CD8-positive, alpha-beta memory T cell (primary cell): ENCODE measurements at places on chromosomes 12 and 14. TPM values are rescaled to one million over a fixed set of nuclear protein-coding genes. Genes with fewer than 3 reads are reported as not detected.
A peak's percentile ranks its signal among the peaks of the same experiment; 100 is the strongest.

Gene YAF2
- 26.3 TPM for polyA plus RNA-seq

- no peak overlapping the region for H3K27ac ChIP-seq
- DNase-seq: no peak
- H3K4me3 ChIP-seq: no peak overlapping the region
- no peaks in the 10 kb centered on the region for H3K27me3 ChIP-seq
- H3K4me1 ChIP-seq: no peaks in the 10 kb centered on the region
These were observed 27.0 kb upstream of the AKAP5 start for GRCh38 chr14:64438181-64438841.

- H3K4me1 ChIP-seq: no peaks in the 10 kb centered on the region
- no peak overlapping the region for H3K4me3 ChIP-seq
- no peaks in the 10 kb centered on the region for H3K27me3 ChIP-seq
- H3K27ac ChIP-seq: no peak overlapping the region
- no peaks in the 10 kb centered on the region for H3K36me3 ChIP-seq
These were observed 137.5 kb downstream of the CNTN1 start for GRCh38 chr12:40829738-40830144.

Gene KRT80
- not detected for polyA plus RNA-seq

DNA sequence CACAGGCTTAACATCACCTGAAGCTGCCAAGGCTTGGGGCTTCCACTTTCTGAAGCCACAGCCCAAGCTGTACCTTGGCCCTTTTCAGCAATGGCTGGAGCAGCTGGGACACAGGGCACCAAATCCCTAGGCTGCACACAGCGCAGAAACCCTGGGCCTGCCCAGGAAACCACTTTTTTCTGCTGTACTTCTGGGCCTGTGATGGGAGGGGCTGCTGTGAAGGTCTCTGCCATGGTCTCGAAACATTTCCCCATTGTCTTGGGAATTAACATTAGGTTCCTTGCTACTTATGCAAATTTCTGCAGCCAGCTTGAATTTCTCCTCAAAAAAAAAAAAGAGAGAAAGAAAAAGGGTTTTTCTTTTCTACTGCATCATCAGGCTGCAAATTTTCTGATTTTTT is 219.1 kb downstream of the RPL10L start:
- H3K4me3 ChIP-seq: no peak overlapping the region
- no peak overlapping the region for H3K27ac ChIP-seq
- no peaks in the 10 kb centered on the region for H3K27me3 ChIP-seq
- no peak for DNase-seq
- no peaks in the 10 kb centered on the region for H3K4me1 ChIP-seq
- no peaks in the 10 kb centered on the region for H3K36me3 ChIP-seq

DNA sequence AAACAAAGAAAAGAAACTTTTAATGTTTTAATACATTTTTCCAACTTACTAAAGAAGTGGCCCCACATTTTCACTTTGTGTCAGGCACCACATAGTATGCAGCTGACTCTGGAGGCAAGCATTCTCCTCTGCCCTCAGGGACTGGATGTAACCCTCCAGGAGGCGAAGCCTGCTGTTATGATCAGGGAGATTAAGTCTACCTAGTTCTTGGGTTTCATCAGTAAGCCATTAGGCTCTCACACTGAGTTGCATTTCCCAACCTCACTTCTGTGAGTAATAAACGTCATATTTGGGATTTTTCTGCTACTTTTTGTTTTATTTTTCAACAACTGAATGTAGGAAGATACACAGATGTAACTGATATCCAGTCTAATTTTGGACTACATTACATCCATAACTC is 101.2 kb upstream of the LRFN5 start:
- no peak overlapping the region for H3K27ac ChIP-seq
- no peaks in the 10 kb centered on the region for H3K27me3 ChIP-seq
- DNase-seq: no peak
- no peaks in the 10 kb centered on the region for H3K36me3 ChIP-seq

GRCh38 chr12:12265571-12266388 is 1.1 kb downstream of the LRP6 start:
- peaks cover 21% of the 10 kb centered on the region for H3K4me1 ChIP-seq
- DNase-seq: no peak
- H3K36me3 ChIP-seq: no peaks in the 10 kb centered on the region
- peak overlapping the region; percentile 72 for H3K4me3 ChIP-seq

Gene KLHL33
- polyA plus RNA-seq: 0.12 TPM

- DNase-seq: no peak
- no peaks in the 10 kb centered on the region for H3K36me3 ChIP-seq
- no peak overlapping the region for H3K4me3 ChIP-seq
- H3K4me1 ChIP-seq: no peaks in the 10 kb centered on the region
- no peaks in the 10 kb centered on the region for H3K27me3 ChIP-seq
These were observed 20.0 kb upstream of the KDM2B start for GRCh38 chr12:121600702-121601336.

Gene TMPRSS12
- polyA plus RNA-seq: not detected

GRCh38 chr12:32353540-32353939 is 45.8 kb upstream of the FGD4 start:
- H3K27ac ChIP-seq: no peak overlapping the region
- no peaks in the 10 kb centered on the region for H3K36me3 ChIP-seq
- no peak for DNase-seq
- no peaks in the 10 kb centered on the region for H3K27me3 ChIP-seq

- H3K27me3 ChIP-seq: no peaks in the 10 kb centered on the region
- no peaks in the 10 kb centered on the region for H3K4me1 ChIP-seq
These were observed 75.1 kb downstream of the NRXN3 start for GRCh38 chr14:78245238-78245637.

DNA sequence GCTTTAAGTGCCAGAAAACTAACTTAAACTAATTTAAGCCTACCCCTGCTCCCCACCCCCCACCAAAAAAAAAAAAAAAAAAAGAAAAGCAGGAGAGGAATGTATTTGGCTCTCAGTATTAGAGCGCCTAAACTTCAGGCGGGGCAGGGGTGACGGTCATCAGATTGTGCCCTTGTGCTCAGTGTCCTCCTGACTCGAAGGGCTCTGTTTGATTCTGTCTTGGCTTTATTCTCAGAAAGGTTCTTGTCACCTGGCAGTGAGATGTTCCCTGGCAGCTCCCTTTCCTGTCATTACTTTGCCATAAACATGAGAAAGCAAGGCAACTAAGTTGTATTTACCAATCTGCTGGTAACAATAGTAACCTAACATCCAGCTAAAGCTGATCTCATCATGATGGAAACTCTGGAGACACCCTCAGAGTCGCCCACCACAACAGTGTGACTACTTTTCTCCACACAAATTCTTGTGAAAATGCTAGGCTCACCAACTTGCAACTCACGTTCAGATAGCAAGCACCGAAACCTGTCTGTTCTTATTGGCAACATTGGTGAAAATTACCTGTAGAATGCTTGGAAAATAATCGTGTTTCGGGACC is 39.0 kb upstream of the WNK1 start:
- no peaks in the 10 kb centered on the region for H3K27me3 ChIP-seq
- H3K27ac ChIP-seq: no peak overlapping the region
- no peak for DNase-seq

- no peaks in the 10 kb centered on the region for H3K4me1 ChIP-seq
- H3K36me3 ChIP-seq: peaks cover 25% of the 10 kb centered on the region
- DNase-seq: no peak
- no peak overlapping the region for H3K27ac ChIP-seq
- no peaks in the 10 kb centered on the region for H3K27me3 ChIP-seq
- H3K4me3 ChIP-seq: no peak overlapping the region
These were observed 43.9 kb upstream of the TESC start for GRCh38 chr12:117143008-117143532.

GRCh38 chr14:51006781-51007211 is 62.5 kb upstream of the PYGL start:
- no peak overlapping the region for H3K4me3 ChIP-seq
- H3K36me3 ChIP-seq: no peaks in the 10 kb centered on the region
- H3K27ac ChIP-seq: no peak overlapping the region
- H3K4me1 ChIP-seq: no peaks in the 10 kb centered on the region
- no peaks in the 10 kb centered on the region for H3K27me3 ChIP-seq
- DNase-seq: no peak

DNA sequence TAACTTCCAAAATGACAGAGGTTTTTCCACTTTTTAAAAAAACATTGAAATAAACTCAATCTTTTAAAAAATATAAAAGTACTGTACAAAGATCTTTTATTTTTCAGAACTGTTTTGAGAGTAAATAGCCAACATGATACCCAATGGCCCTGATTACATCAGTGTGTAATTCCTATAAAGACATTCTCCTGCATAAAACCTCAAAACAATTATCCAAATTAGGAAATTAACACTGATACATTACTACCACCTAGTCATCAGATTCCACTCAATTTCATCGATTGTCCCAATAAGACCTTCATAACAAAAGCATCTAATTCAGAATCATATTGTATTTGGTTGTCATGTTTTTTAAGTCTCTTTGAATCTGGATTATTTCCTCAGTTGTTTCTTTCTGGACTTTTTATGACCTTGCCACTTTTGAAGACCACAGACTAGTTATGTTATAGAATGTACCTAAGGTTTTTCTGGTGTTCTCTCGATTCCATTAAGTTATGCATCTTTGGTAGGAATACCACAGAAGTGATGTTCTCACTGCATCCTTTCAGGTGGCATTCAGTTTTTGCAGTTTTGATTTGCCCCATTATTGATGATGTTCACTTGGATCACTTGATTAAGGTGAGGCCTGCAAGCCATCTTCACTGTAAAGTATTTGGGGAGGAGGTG is 4.0 kb upstream of the YEATS4 start:
- no peak overlapping the region for H3K27ac ChIP-seq
- H3K36me3 ChIP-seq: no peaks in the 10 kb centered on the region
- H3K27me3 ChIP-seq: no peaks in the 10 kb centered on the region
- no peak for DNase-seq
- peaks cover 15% of the 10 kb centered on the region for H3K4me1 ChIP-seq
- no peak overlapping the region for H3K4me3 ChIP-seq
